ENCODE measurements at places on chromosomes 11 and 22.

GRCh38 chr11:789943-790342 lies at the start of gene CEND1:
TSS of gene CEND1 (minus strand) at chr11:790090. CDS start at chr11:788576, 1,514 bp downstream.
- DNase-seq: no peak

DNA sequence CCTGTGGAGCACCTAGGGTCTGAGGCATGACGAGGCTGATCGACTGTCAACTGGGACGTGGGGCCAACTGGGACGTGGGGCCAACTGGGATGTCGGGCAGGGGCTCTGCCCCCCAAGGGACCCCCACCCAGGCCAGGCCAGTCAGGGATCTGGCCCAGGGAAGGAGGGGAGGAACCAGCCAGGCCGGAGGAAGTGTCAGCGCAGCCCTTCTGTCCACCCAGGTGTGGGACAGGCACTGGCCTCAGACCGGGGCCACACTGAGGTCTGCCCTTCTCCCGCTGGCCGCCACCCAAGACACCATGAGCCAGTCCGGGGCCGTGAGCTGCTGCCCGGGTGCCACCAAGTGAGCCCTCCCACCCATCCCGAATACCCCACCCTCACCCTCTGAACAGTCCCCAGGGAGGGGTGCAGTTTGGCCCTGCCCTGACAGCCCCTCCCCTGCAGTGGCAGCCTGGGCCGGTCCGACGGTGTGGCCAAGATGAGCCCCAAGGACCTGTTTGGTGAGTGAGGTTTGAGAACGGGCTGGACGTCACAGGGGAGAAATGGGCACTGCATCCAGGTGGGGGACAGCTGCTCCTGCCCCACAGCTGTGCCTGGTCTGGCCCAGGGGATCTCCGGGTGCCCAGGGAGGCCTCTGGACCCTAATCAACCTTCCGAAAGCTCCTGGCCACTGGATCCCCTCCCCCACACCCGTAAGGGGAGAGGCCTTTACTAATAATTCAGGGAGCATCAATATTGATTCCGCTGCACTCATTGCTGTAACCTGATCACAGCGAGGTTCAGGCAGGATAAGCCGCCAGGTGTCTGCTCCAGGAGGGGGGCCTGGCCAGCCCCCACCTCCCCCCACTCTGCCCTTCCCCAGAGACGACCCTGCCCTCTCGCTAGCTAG lies 3.3 kb downstream of the EPS8L2 start:
- no peak for DNase-seq

DNA sequence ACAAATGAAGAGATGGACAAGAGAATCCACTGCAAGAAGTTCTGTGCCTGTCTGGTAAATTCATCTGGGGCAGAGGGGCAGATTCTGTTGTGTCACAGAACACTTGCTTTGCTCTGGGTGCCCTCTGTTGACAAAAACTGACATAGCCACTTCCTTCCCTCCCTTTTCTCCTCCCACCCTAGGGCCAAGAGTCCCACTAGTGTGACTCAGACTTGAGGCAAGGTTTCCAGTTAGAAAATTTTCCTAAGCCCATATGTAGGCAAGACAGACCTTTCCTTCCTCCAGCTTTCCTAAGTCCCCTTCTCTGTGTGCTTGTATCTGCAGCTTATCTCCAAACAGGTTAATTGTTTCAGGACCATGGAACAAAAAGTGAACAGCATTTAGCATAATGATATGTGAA lies 106.8 kb downstream of the RBFOX2 start:
- no peak for DNase-seq

GRCh38 chr22:48589901-48590300 lies 1237.8 kb downstream of the BRD1 start:
- DNase-seq: no peak

GRCh38 chr11:31247321-31247720 lies 122.2 kb downstream of the DCDC1 start:
- DNase-seq: no peak

DNA sequence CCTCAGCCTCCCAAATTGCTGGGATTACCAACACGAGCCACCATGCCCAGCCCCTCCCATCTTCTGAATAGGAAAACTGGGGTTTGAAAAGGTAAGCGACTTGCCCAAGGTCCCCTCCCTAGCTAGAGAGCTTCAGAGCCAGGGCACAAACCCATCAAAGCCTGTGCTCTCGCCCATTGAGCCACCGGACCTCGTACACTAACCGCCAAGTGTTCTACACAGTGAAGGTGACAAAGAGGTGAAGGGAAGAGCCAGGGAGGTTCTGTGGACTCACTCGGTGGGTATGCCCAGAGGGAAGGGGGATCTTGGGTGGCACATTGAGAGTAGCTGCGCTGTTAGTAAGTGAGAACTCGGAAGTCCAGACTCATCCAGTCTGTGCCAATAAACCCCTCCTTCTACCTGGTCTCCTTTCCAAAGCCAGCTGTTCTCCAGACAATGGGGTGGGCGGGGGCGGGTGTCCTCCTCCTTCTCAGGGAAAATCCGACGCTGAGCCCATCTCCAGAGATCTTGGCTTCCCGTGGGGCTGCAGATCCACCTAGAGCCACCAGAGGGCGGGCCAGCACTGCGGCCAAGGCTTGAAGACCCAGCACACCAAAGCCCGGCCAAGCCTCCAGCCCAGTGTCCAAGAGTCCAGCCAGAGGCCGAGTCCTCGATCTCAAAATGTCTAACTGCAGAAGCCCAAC lies 3.2 kb upstream of the RTN4RL2 start:
- peak; percentile 91 for DNase-seq

GRCh38 chr22:20964090-20964798 lies 2.8 kb upstream of the AIFM3 start:
- no peak for DNase-seq

DNA sequence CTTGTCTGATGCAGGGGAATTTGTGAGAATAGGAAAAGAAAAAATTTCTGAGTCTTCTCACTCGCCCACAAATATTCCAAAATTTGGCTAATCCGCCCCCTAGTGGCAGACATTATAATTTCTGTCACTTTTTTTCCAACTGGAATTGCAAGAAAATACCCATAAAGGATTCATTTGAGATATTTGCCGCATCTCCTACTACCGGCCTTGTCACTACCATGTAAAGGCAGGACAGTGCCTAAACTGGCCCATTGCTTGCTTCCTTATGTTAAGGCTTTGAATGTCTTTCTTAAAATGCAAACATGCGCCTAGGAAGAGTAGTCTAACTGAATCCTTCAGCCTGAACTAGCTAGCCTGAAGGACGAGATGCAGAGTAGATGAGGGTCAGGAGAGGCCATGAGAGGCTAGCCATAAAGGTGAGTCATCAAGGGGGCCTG lies 9.3 kb upstream of the CEP295 start:
- peak; percentile 43 for DNase-seq

- no peak for DNase-seq
Measured at GRCh38 chr11:65059959-65060824, 1.8 kb upstream of the NAALADL1 start.

DNA sequence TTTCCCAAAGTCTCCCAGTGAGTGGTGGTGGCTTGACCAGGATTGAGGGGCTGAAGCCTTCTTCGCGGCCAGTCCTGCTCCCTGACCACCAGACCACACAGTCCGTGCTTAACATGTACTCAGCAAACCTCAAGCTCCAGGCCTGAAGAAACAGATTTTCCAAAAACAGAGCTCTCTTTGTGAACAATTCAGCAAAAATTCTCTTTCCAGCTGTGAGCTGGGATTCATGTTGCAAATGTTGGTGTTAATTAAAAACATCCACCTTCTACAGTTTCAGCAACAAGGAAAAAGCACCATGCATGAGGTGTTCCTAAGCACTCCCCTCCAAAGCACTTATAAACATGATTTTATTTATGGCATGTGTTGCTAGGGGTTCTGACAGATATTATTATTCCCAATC lies 129.5 kb downstream of the ETS1 start:
- no peak for DNase-seq

GRCh38 chr11:14973621-14974514 lies 1.7 kb upstream of the CALCA start:
- DNase-seq: no peak

GRCh38 chr11:23227078-23227445 lies 366.8 kb upstream of the CCDC179 start:
- DNase-seq: no peak

DNA sequence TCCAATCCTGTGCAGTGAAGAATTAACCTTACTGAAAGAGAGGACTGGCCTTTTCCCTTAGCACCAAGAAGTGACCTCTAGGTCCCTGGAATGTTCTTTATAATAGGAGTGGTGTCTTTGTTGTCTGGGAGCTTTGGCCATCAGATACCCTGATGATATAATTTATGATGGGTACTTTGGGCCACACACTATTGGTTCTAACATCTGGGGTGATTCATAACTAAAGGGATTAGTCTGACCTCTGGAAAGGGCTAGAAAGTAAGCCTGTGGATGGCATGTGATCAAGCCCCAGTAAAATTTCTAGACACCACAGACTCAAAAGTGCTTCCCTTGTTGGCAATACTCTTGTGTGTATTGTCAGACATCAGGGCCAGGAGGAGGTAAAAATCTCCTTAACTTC lies 891.2 kb downstream of the KCNA4 start:
- no peak for DNase-seq

DNA sequence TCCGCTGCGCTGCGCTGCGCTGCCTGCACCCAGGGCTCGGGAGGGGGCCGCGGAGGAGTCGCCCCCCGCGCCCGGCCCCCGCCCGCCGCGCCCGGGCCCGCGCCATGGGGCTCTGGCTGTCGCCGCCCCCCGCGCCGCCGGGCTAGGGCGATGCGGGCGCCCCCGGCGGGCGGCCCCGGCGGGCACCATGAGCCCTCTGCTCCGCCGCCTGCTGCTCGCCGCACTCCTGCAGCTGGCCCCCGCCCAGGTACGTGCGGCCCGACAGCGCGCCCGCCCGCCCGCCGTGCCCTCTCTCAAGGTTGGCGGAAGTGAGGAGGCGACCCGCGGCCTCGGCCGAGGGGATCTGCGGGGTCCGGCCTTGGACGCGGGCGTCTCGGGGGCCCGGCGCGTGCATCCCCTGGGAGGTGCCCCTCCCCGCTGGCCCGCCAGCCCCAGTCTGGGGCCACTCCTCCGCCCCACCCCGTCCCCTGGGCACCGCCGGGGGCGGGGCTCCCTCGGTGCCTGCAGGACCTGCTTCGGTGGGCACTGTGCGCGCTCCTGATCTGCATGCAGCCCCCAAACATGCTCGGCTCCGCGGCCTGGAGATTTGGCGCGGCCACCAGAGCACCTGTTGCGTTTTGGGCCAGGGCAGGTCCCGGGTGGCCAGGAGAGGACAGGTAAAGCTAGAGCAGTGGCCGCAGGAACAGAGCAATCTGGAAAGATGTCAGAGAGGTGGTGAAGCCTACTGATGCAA lies 429 bp downstream of the VEGFB start:
- DNase-seq: no peak

- no peak for DNase-seq
Measured at GRCh38 chr11:69696749-69697468, 6.9 kb downstream of the FGF19 start.

DNA sequence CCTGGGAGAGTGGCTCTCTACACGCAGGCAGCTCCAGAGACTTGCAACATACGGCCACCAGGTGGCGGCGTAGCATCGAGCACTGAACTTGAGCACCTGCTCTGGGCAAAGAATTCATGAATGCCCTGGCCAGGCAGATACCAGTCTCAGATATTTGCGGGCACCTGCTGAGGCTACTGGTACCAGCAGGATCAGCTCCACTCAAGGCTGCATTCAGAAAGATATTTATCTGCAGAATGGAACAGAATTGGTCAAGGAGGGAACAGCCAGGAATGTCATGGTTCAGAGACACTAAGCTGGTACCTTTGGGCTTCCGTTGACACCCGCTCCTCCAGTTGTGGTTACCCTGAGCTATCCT lies 10.8 kb upstream of the CCDC86 start:
- peak; percentile 85 for DNase-seq

- DNase-seq: no peak
Measured at GRCh38 chr22:41974691-41975290, 5.5 kb downstream of the SEPTIN3 start.

DNA sequence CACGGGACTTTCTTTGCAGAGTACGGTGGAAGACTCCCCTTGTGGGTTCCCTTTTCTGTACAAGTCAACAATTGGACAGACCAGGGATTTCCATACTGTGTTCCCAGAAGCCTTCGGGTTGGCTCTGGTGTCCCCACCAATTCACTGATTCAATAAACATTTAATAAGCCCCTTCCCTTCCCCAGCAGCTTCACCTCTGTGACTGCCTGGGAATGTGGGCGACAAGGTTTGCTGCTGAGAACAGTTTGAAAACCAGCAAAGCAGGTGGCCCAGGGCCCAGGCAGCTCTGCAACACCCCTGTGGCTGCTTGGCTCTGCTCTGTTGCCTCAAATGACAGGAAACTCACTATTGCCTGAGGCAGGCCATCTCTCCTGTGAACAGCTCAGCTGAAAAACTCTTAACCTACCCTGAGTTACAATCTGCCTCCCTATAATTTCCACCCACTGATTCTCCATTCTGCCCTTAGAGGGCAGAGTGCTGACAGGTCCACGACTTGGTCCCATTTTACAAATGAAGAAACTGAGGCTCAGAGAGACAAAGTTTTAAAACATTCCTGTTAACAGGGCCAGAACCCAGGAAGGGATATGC lies 10.4 kb downstream of the ADORA2A start:
- DNase-seq: no peak

GRCh38 chr11:109421981-109422869 lies at the start of gene C11orf87:
TSS of gene C11orf87 (plus strand) at chr11:109422190. CDS start at chr11:109423634, 1,444 bp downstream.
- DNase-seq: peak; percentile 22

- DNase-seq: no peak
Measured at GRCh38 chr11:1536065-1536843, 35.8 kb downstream of the DUSP8 start.

- DNase-seq: no peak
Measured at GRCh38 chr11:103895106-103895505, 141.3 kb upstream of the DDI1 start.

DNA sequence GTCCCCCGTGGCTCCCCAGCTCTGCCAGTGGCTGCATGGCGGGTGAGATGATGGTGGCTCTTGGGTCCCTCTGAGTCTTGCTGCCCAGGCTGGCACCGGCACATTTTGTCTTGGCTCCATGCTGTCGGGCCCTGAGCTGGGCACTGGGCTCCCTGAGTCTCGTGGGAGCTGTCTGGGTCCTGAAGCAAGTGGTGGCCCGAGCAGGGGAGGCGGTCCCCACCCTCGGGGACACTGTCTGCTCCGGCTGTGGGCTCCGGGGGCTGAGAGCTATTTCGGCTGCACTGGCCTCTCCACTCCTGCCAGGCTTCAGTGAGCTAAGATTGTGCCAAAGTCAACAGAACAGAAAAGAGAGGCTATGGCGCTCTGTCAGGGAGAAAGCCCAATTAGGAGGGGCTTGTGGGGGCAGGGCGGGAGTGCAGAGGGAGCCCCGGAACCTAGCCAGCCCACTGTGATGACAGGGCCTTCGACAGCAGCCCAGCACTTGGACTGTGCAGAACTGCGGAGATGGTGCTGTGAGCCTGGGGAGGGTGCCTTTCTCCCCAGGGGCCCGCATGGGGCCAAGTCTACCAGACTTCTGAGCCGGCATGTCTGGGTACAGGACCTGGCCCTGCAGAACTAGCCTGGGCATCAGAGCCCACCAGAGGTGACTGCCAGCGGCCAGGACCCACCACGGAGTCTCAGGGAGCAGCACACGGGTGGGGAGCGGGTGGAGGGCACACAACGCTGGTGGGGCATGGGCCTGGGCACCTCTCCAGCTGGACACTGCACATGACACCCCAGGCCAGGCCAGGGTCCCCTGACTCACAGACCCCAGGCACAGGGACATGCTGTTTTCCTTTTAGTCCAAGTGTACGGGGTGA lies 38.0 kb downstream of the RTN4R start:
- DNase-seq: no peak

- no peak for DNase-seq
Measured at GRCh38 chr22:38240734-38241252, 32.0 kb downstream of the TMEM184B start.

- no peak for DNase-seq
Measured at GRCh38 chr22:35552196-35552842, 11.7 kb downstream of the RASD2 start.

- no peak for DNase-seq
Measured at GRCh38 chr11:57320719-57321387, 3.9 kb downstream of the TNKS1BP1 start.

Measured in mesothelial cell of epicardium (in vitro differentiated cells).